ENCODE measurements at places on chromosomes 7 and 10. TPM values are rescaled to one million over a fixed set of nuclear protein-coding genes. Genes with fewer than 3 reads are reported as not detected.

Gene PODXL
- 87.7 TPM for total RNA-seq

DNA sequence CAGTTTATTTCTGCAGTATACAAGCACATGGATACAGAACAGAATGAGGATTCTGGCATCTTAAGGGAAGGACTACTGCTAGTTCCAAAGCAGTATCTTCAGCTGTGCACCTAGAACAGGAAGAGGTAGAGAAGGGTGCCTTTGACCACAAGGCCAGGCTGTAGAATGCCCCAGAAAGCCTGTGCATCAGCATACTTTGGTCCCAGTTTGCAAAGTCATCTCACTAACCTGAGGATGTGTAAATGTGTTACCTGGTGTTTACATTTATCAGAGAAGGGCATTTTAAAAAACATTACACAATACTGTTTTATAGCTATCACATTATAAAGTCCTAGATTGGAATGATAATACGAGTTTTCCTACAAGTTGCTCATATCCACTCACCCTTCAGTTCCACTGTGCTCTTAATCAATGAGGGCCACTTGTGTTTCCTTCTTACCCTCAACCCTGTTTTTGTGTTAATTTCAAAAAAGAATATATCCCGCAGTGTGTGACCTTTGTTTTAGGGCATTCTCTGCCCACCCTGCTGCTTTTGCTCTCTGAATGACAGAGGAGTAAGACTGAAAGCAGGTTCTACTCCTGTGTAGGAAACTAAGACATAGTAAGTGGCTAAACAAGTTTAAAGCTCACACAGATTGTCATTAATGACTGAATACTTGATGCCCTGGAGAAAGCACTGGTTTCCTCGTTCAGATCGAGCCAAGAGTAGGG is 3.4 kb downstream of the SLC35G1 start:
- DNase-seq: no peak

DNA sequence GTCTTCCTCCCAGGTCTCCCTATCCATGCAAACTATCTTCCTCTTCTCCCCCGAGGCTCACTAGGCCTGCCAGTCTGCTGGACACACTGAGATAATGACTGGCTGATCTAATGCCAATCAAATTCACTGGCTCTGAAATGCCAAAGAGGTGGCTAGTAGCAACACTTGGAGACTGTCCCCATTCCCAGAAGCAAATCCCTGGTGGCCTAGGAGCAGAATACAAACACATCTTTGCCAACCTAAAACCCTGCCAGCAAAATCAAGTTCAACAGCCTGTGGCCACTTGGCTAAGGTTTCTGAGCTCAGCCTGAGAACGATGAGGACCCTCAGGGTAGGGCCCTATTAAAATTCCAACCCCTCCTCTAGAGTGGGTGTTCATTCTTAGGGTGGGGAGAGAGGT is 46.6 kb downstream of the SH3PXD2A start:
- no peak for DNase-seq

- no peak for DNase-seq
These were observed 294.3 kb downstream of the BBS9 start for GRCh38 chr7:33423646-33424020.

Gene GPR15LG
- total RNA-seq: not detected

Gene ATP6V0A4
- not detected for total RNA-seq

DNA sequence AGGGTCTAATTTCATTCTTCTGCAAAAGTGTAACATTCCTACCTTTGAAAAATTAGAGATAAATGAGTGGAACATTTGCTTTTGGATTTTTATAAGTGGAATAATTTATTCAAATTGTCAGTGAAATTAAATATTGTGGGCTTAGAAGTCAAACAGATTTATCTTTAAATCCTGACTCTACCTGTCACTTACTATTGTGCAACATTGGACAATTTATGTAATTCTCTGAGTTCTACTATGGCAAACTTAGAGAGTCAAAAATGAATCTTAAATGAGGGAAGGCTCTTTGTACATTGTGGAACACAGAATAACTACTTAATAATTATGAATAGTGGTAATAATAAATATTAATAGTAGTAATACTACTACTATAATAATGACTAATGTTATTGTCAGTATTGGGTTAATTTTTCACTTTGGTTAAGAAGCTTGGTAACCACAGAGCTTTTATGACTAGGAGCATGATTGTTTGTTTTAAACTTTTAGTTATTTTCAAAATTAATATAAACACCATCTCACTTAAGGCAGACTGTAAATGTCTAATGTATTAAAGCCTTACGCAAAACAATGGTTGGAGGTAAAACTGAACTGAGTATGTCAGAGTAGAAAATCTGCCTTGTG is 70.0 kb downstream of the PRKG1 start:
- no peak for DNase-seq

- DNase-seq: peak; percentile 6
These were observed 15.2 kb downstream of the STK32C start for GRCh38 chr10:132292287-132293200.

- no peak for DNase-seq
These were observed 644 bp downstream of the BUD23 start for GRCh38 chr7:73683788-73684693.

Gene BICC1
- total RNA-seq: 7.3 TPM

Gene ATOH7
- not detected for total RNA-seq

Gene SPDYE2
- total RNA-seq: not detected

DNA sequence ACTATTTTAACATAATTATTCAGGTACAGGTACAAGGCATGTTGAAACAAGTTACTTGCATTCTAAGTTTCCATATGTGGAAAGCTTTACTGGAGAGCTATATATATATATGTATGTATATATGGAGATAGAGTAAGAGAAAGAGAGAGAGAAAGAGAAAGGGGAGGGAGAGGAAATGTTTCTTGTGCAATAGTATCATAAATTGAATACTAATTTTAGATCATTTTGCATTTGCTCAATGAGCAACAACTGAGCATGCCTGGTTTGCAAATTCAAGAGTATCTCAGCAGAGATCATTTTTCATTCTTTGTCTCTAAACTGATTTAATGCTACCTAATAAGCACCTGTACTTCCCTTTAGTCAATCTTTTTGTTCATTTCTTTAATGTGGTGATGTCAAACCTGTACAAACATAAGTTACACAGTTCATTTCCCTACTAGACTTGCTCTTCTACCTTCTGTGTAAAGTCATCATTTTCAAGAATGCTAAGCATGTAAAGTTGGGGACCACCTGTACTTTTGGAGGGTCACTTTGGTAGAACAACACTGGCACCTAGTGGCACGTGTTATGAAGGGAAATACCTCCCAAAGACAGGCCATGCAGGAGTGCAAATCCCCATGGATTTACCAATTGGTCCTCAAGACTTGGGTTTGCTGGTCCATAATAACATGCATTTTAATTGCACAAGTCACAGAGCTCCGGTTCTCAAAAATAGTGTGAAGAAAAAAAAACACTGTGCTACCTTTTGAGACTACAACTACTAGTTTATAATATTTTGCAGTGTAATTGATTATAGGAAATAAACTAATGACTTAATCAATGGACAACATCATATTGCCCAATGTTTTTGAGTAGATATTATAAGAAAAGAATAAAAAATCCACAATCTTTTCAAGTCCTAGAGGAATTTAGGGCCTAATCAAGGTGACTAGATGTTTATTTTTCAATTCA is 431.2 kb upstream of the IGFBP3 start:
- peak; percentile 20 for DNase-seq

DNA sequence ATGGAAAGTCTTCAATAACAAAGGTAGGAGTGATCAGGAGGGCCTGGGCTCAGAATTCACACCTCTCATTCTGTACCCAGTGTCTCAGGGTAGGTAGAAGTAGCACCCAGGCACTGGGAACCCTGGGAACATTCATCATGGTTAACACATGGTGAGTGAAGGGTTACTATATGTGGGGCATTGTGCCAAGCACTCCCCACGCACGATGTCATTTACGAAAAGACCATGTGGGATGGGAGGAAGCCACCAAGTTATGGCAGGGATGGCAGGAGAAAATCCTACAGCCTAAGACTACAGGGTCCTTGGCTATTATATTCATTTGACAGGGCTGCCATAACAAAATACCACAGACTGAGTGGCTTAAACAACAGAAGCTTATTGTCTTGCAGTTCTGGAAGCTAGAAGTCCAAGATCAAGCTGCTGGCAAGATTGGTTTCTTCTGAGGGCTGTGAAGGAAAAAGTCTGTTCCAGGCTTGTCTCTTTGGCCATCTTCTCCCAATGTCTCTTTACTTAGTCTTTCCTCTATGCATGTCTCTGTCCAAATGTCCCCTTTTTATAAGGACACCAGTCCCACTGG is 27.7 kb upstream of the DDIT4 start:
- no peak for DNase-seq

DNA sequence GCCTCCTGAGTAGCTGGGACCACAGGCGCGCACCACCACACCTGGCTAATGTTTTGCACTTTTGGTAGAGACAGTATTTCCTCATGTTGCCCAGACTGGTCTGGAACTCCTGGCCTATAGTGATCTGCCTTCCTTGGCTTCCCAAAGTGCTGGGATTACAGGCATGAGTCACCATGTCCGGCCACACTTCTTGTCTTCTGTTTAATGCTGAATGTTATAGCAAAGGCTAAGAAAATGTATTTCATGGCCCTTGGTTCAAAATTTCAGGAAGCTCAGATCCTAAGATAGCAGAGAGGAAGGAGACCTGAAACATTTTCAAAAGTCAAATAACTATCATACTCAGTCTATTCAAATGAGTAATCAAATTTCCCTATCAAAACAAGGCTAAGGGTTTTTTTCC is 229.6 kb downstream of the BAMBI start:
- DNase-seq: no peak

Gene TRIM56
- 37.4 TPM for total RNA-seq

Gene GRB10
- total RNA-seq: 21.6 TPM

Gene SLIT1
- total RNA-seq: 0.13 TPM

Gene PAPOLB
- 0.08 TPM for total RNA-seq

GRCh38 chr10:88154596-88155250 is 291.3 kb downstream of the PTEN start:
- DNase-seq: no peak

GRCh38 chr7:91826377-91826776 is 54.1 kb downstream of the MTERF1 start:
- DNase-seq: no peak

Gene ELMO1
- total RNA-seq: 18.5 TPM

GRCh38 chr10:3681642-3682554 is 103.1 kb downstream of the KLF6 start:
- no peak for DNase-seq

Gene ZNF862
- 9.1 TPM for total RNA-seq

DNA sequence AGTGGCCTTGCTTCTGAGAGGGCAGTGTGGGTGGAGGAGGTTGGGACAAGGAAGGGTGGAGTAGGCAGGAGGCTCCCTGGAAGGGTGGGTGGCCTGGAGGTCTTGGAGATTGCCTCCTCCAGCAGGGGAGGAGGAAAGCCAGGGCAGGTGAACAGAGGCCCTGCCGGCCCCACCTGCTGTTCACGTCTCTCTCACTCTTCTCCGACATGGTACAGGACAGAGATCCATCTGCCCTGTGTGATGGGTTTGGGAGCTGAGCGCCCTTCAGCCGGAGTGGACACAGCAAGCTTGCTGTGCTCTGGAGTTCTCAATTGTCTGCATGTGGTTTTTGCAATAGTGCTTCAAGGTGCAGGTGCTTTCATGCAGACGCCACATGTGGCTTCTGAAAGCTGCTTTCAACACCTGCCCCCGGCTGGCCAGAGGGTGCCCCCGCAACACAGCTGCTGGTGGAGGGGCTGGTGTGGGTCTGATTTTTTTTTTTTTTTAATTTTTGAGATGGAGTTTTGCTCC is 82.8 kb upstream of the GNA12 start:
- DNase-seq: peak; percentile 30

GRCh38 chr7:49812534-49812933 is 39.1 kb downstream of the VWC2 start:
- DNase-seq: no peak

- no peak for DNase-seq
These were observed 478.2 kb upstream of the FOXK1 start for GRCh38 chr7:4203626-4204512.

- DNase-seq: peak; percentile 89
These were observed at the start of gene BCAP29 for GRCh38 chr7:107579885-107580715. Gene BCAP29 (plus strand): TSS chr7:107580246. CDS start chr7:107580773, 527 bp downstream.

DNA sequence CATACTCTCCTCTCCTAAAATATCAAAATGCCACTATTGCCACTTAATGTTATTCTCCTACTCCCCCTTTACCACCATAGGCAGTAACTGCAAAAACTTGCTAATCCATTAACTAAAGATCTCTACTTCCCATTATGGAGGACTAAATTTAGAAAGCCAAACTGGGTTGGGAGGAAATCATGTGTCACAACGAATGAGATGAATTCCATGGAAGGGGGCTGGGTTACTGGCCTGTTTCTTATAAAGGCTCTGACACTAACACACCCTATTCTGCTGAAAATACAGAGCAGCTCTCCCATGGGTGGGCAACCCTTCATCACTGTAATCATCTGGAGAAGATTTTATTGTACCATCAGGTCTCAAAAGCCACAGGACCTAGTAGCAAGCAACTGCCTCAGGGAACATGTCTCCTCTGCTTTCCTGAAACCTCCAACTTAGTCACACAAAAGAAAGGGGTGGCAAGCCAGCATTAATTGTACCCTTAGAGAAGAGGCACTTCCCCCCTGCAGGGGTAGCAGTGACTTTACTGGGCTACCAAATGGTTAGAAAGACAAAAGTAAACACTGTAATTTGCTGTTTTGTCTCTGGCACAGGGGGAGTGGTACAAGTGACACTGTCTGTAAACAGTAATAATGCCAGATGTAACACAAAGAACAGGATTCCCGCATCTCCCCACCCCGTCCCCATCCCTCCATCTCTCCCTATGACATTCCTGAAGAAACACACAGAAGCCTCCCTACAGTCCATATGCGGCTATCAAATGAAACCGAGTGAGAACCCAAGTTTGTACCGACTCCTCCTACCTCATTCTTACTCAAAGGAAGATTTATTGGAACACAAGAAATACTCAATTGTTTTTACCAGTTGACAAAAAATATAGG is 81.6 kb downstream of the ARMH3 start:
- no peak for DNase-seq

Gene PDZD7
- total RNA-seq: 0.46 TPM

GRCh38 chr7:68862736-68863135 is 735.5 kb upstream of the AUTS2 start:
- no peak for DNase-seq

- no peak for DNase-seq
These were observed 83.4 kb upstream of the PPP1R9A start for GRCh38 chr7:94823947-94824346.

Gene BLNK
- total RNA-seq: 0.25 TPM

Gene AHR
- total RNA-seq: 40.8 TPM

- DNase-seq: no peak
These were observed 34.1 kb upstream of the NMT2 start for GRCh38 chr10:15202639-15203038.

Gene RAPGEF5
- 24.0 TPM for total RNA-seq

GRCh38 chr7:4054158-4054557 is 627.9 kb upstream of the FOXK1 start:
- no peak for DNase-seq

Gene CRPPA
- 6.0 TPM for total RNA-seq

Data from heart left ventricle (tissue), 16 donors.